ENCODE measurements at places on chromosomes 3 and 15. TPM values are rescaled to one million over a fixed set of nuclear protein-coding genes. Genes with fewer than 3 reads are reported as not detected.

C3orf49 gene
- not detected for total RNA-seq

- H3K4me3 ChIP-seq = no peak overlapping the region
- peaks cover 20% of the 10 kb centered on the region for H3K27me3 ChIP-seq
- no peak overlapping the region for H3K27ac ChIP-seq
- no peaks in the 10 kb centered on the region for H3K4me1 ChIP-seq
- H3K36me3 ChIP-seq = no peaks in the 10 kb centered on the region
- DNase-seq = no peak
Observed at GRCh38 chr15:29904757-29905417, 82.6 kb upstream of the TJP1 start.

SMAD6 gene
- total RNA-seq = 0.23 TPM

GATM gene
- total RNA-seq = 2.5 TPM

GCNT3 gene
- total RNA-seq = not detected

DNA sequence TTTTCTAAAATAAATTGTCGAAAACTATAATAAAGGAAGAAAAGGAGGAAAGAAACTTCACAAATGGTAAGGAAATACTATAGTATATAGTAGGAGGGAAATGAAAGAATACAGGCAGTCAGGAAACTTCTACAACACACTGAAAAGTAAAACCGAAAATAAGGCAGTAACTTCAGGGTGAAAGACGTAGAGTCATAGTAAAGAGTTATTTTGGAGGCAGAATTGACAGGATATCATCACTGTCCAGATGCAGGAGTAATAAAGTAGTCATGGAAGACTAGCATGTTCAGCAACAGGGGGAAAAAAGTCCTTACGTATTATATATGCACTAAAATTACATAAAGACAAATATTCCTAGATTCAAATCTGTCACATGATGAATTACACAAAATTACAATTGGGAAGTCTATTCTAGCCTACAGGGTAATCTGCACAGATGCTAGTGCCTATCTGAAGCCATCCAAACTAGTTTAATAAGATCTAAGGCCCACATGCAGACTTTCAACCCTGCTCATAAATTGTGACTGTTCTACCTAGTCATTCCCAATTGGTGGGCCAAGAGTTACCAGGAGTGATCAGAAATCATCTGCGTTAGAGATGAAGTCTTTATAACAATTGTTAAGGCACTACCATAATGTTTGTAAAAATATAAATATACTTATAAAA is 14.0 kb downstream of the VPS13C start:
- peak overlapping the region; percentile 8 for H3K27ac ChIP-seq
- no peak for DNase-seq
- H3K4me1 ChIP-seq = peaks cover 24% of the 10 kb centered on the region
- H3K27me3 ChIP-seq = no peaks in the 10 kb centered on the region
- peak overlapping the region; percentile 30 for H3K4me3 ChIP-seq
